ENCODE measurements at places on chromosomes 1 and 21.

- no peak for DNase-seq
Observed at GRCh38 chr1:36542962-36543515, 60.3 kb upstream of the CSF3R start.

- DNase-seq, result no peak
Observed at GRCh38 chr1:94954263-94955220, 27.6 kb upstream of the CNN3 start.

GRCh38 chr1:56216218-56216617, 363.1 kb downstream of the PLPP3 start:
- peak; percentile 58 for DNase-seq

DNA sequence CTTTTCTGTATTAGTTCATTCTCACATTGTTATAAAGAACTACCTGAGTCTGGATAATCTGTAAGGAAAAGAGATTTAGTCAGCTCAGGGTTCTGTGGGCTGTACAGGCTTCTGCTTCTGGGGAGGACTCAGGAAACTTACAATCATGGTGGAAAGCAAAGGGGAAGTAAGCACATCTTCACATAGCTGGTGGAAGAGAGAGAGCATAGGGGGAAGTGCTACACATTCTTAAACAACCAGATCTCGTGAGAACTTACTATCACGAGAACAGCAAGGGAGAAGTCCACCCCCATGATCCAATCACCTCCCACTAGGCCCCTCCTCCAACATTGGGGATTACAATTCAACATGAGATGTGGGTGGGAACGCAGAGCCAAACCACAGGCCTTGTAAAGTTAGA, 37.9 kb upstream of the AHCTF1 start:
- DNase-seq, result no peak

- no peak for DNase-seq
Observed at GRCh38 chr21:29299046-29299915, 559 bp downstream of the BACH1 start.

GRCh38 chr1:226631229-226632000, 82.9 kb downstream of the STUM start:
- DNase-seq, result no peak

DNA sequence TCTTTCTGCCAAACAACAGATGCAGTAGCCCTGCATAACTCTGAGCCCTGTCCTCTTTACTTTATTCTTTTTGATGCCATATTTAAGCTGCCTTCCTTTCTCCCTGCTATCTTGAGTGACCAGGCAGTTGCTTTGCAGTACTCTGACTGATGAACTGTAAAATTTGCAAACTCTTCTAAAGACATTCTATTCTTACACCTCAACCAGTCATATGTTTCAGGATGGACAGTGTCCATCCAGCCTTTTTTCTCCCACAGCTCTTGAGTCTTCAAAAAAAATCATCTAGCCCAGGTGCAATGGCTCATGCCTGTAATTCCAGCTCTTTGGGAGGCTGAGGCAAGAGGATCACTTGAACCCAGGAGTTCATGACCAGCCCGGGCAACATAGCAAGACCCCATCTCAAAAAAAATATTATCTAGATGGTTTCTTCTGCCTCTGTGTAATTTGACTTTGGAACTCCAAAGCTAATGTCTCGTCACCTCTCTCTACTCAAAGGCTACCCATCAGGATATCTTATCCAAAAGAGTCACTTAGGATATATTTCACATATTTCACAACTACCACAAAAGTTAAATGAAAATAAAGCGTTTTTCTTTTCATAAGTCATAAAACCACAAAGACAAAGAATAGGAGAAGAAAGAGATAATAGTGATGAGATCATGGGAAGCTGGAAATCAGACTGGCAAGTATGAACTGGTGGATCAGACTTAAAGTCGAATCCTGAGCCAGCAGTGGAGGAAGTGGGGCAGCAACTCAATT, 54.6 kb upstream of the IPO9 start:
- no peak for DNase-seq

DNA sequence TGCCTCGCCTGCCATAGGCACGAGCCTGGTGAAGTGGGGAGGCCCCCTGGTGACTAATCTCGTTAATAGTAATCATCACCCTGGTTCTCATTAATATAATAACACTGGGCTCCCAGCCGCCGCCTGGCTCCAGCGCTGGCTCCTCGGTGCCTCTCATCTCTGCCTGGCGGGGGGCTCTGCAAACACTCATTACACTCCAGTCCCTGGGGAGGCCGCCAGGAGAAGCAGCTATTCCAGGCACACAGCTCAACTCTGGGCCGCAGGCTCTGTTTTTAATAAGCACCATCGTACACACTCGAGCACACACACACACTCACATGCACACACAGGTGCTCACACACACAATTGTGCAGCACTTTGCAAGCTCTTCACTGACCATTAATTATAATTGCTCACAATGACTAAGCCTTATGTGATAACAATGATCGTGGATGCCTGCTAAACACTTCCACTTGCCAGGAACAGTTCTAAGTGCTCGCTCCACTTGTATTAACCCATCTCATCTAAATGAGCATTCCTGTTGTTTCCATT, 52.2 kb downstream of the SDC3 start:
- DNase-seq, result no peak

DNA sequence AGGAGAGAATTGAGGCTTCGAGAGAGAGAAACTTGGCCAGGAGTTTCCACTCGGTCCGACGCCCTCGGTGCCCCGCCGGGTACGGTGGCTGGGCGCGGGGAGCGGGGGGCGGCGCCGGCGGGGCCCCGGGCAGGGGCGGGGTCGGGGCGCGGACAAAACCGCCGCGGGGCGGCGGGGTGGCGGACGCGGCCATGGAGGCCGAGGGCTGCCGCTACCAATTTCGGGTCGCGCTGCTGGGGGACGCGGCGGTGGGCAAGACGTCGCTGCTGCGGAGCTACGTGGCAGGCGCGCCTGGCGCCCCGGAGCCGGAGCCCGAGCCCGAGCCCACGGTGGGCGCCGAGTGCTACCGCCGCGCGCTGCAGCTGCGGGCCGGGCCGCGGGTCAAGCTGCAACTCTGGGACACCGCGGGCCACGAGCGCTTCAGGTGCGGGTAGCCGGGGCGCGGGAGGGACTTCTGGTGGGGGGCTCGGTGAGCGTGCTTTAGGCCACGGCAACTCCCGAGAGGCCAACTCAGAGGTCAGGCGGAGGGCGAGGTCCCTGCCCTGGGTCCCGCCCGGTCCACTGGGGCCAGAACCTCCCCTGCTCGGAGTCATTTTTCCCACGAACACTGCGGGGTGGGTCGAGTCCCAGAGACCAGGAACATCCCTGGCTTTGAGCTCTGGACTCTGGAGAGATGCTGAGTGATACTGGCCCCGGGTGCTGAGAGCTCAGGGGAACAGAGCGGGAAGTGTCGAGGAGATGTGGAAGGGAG, 431 bp downstream of the RAB42 start:
- DNase-seq, result no peak

- DNase-seq, result no peak
Observed at GRCh38 chr1:68975212-68975933, 478.5 kb upstream of the DEPDC1 start.

GRCh38 chr1:178399177-178399728, 97.5 kb downstream of the CLEC20A start:
- DNase-seq, result no peak

GRCh38 chr21:36229181-36229580, 72.6 kb downstream of the DOP1B start:
- DNase-seq, result no peak

DNA sequence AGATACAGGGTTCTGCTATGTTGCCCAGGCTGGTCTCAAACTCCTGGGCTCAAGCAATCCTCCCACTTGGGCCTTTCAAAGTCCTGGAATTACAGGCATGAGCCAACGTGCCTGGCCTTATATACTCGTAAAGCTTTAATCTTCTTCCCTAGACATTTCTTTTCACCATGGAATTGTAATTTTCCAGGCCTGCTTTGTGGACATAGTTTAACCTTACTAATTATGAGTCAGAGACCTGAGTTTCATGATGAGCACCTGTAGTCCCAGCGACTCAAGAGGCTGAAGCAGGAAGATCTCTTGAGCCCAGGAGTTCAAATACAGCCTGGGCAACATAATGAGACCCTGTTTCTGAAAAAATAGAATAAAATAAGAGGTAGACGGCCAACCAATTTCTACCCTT, 12.3 kb downstream of the PATJ start:
- DNase-seq, result no peak

- DNase-seq, result no peak
Observed at GRCh38 chr21:28509031-28509430, 483.6 kb downstream of the LTN1 start.

DNA sequence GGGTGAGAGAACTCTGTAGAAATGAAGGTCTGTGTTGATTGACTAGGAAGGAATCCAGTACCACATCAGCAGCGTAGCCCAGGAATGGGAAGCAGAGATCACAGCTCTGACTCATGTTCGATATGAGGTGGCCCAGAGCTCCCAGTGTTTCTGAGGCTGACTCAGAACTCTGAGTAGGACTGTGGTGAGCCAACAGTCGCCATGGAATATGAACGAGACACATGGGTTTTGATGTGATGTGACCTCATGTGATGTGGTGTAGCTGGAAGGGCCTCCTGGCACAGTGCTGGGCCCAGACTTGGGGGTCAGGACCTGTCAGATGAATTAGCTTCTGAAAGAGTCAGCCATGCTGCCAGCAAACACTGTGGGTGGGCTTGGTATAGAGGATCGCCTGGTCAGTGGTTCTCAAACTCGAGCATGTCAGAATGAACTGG, 237.0 kb downstream of the MRPL39 start:
- peak; percentile 82 for DNase-seq

GRCh38 chr1:162666006-162666645, 33.9 kb downstream of the DDR2 start:
- DNase-seq, result no peak

- DNase-seq, result no peak
Observed at GRCh38 chr1:243471026-243471685, 215.3 kb downstream of the SDCCAG8 start.

GRCh38 chr1:61674221-61674620, 50.7 kb downstream of the TM2D1 start:
- DNase-seq, result no peak

DNA sequence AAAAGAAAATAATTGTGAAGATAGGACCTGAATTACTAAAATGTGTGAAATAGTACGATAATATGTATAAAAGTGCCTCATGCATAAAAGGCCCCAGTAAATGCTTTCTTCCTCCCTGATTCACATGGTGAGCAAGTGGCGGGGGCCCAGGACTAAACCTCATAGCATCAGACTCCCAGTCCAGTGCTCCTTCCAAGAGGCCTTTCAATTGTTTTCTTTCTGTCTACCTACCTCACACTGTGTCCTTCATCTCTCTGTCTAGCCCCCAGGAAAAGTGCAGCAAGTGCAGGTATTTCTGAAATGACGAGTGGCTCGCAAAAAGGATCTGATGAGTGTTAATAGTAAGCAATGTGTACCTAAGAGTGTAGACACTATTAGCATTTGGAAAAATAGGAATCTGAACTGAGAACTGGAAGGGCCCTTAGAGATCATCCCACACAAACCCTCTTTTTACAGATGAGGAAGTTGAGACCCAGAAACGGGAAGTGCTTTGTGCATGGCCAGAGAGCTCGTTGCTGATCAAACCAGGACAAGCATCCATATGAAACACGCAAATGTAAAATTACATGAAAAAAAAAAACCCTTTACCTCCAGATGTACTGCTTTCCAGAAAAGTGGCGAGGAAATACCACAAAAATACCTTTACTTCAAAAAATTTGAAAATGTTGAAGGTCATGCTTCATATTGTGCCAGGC, 118.2 kb upstream of the HOOK1 start:
- DNase-seq, result no peak

GRCh38 chr1:38815903-38816627, 43.5 kb downstream of the RRAGC start:
- DNase-seq, result no peak

GRCh38 chr1:224497714-224498573, 63.3 kb upstream of the WDR26 start:
- no peak for DNase-seq

- no peak for DNase-seq
Observed at GRCh38 chr1:95068956-95069709, 3.6 kb downstream of the ALG14 start.

- DNase-seq, result no peak
Observed at GRCh38 chr1:187696073-187696472, 867.3 kb downstream of the PLA2G4A start.

DNA sequence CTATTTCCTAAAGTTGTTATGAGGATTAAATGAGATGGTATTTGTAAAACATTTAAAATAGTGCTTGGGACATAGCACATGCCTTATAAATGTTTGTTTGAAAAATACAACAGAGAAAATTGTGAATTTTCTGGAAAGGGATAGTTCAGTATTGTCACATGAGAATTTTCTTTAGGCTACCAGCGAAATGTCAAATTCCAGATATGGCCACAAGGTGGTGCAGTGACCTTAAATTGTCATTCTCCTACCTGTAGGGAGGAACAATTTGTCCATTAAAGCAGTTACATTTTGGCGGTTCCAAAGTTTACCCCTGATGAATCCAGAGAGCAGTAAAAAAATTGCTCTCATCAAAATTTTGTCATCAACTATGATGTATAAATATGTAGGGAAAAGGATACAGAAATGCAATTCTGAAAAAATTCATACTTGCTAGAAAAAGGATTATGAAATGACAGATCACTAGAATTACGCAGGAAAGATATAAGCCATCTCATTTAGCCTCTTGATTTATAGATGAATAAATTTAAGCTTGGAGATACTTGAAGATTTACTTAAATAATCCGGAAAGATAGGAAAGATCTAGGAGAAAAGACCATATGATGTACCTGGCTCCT, 50.2 kb upstream of the TSHB start:
- peak; percentile 31 for DNase-seq

DNA sequence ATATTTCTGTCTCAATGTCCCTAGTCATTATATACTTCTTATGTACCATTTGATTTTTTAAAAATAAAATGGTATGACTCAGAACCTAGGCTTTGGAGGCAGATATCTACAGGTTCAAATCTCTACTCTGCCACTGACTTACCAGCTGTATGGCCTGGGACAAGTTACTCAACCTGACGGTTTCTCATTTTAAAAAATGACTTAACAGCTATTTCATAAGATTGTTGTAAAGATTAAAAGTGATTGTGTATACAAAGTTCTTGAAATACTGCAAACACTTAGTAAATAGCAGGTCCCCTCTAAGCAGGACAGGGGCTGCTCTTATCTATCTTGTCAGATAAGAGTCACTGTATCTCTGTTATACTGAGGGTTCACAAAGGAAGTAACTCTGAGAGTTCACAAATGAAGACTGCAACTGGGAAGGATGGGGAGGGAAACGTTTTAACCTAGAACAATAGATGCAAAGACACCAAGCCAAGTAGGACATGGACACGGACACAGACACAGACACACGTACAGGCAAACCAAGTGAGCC, 2.6 kb downstream of the BCAR3 start:
- no peak for DNase-seq

- no peak for DNase-seq
Observed at GRCh38 chr21:45248893-45249381, 38.8 kb downstream of the POFUT2 start.

DNA sequence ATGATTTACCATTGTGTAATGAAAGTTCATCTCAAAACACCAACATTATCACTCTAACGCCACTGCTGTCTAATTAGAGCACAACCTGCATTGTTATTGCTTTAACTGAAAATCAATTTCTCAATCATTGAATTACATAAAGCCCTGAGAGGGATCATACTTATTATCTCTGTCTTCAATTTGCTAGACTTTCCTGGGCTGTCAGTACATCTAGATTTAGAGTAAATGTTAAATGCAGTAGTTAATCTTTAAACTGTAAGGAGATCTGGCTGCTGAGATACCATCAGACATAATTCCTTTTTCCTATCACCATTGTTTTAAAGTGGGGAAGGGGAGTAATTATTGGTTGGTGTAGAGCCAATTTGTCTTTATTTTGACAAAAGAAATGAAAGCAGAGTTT, 1995.1 kb downstream of the MRPL39 start:
- DNase-seq, result no peak

GRCh38 chr1:203104789-203105390, 19.1 kb upstream of the MYOG start:
- no peak for DNase-seq

GRCh38 chr21:36288651-36289243, 31.2 kb upstream of the MORC3 start:
- DNase-seq, result no peak

Data from HFF-Myc (cell line).